ENCODE measurements at places on chromosomes 2 and 18.

DNA sequence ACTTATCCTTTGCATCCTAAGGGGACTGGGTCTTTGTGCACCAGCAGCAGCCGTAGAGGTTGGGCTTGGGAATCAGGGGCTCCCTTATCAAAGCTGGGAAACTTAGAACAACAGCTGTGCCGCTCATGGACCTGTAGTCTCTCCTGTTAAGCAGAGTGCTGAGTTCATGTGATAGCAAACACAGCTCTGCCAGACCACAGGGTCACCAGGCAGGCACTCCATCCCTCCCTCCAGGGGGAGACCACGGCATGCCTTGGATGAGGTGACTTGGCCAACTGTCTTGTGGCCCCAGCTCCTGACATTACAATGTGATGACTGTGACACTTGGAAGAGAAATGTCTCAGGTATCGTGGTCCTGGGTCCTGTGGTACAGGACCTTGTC, 60.0 kb downstream of the DGKD start:
- DNase-seq, result no peak

- no peak for DNase-seq
Measured at GRCh38 chr2:96715658-96716057, 24.2 kb downstream of the LMAN2L start.

DNA sequence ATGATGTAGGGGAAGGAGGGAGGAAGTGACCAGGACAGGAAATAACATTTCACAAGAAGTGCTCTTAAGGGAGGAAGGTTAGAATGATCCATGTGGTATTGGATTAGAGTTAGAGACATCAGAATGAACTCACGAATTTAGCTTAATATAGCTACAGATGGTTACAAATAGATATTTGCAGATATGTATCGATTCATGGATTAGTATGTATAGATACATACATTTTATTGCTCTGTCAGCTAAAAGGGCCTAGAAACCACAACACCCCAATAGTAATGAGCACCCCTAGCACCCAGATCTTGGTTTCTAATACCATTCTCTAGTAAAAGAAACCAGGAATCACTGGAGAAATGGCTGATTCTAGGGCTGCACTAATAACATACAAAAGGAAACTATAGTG, 59.6 kb upstream of the LTBP1 start:
- DNase-seq, result no peak

DNA sequence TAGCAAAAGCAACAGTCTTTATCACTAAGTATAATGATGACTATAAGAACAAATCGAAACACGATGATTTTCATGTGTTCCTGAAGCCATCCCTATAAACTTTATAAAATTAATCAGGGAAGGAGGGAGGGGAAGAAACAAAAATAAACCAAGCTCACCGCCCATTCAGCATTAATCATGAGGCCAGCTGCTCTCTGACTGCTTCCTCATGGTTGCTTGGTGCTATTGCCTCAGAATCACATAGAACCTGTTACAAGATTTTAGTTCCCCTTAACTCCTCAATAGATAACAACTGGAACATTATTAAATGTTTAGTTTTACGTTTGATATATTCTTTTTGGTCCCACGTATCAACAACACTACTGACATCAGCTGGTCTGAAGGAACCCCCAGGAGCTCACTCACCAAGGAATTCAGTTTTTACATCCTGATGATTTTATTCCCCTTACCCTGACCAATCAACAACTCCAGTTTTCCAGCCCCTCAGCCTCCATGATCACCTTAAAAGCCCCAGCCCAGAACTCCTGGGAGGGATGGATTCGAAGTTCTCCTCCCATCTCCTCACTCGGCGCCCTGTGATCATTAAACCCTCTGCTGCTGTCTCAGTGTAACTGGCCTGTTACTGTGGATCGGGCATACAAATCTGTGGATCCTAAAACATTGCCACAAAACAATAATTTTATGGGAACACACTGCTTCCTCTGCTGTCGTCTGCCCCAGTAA, 10.6 kb upstream of the HNRNPLL start:
- no peak for DNase-seq

DNA sequence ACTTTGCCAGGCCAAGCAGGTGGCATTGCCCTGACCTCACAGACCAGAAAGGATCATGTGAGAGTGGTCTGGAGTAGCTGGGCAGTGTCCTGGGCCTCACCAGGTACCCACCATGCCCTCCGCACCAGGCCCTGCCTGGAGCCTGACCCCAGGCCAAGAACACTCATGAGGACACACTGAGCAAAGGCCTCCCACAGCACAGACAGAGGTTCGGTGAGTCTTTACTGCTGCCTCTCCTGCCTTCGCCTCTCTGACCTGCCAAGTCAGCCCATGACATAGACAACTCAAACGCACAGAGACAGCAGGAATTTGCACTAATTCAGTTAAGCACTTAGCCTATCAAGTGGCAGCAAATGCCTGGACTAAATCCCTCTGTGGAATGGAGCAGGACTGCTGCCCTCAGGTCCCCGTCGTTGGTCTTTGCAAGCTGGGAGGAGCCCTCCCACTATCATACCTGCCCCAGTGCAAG, 62.5 kb downstream of the RHOB start:
- no peak for DNase-seq

GRCh38 chr2:203799908-203800307, 67.7 kb upstream of the CTLA4 start:
- DNase-seq, result no peak

DNA sequence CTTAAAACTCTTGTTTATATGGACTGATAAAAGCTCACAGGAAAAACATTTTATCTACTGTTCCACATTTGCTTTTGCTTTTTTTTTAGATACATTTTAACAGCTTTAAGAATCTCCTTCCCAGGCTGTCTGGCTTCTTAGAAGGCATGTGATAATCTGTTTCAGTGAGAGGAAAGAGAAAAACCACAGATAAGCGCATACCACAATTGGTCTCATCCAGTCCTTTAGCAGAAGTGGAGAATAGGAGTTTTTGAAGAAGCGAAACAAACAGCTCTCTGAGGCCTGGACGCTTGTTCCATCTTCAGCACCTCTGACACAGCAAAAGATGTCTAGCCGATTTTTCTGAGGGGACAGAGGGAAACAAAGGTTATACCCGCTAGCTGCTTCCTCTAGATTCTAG, 37.6 kb downstream of the RMC1 start:
- DNase-seq, result no peak

GRCh38 chr2:215606219-215606618, 170.4 kb upstream of the FN1 start:
- no peak for DNase-seq

DNA sequence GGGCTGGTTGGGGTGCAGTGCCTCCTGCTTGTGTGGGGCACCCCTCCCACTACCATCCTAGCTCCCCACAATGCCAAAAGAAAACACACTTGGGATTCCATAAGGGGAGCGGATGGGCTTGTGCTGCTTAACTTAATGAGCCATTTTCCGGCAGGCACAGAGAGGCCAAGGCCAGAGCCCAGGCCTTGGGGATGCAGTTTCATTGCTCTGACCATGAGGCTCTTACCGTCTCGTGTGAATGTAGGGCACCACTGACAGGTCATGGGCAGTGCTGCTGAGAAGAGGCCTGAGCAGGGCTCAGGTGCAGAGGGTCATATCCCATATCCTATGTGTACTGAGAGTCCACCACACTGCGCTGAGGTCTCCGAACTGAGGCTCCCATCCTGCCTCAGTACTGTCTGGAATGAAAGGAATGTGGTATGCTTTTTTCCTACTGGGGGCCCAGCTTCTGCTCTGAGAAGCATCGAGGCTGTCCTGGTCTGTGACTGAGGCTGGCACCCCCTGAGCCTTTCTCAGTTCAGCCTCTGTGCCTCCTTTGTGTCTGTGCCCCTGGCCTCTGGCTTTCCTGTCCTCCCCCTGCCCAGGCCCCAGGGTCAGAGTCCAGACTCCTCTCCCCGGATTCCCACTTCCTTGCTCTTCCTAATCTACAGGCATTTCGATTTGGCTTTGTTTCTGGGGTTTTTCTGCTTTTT, 45.2 kb upstream of the MAPRE3 start:
- DNase-seq, result no peak

GRCh38 chr2:43592443-43592842, 3.4 kb downstream of the THADA start:
- no peak for DNase-seq

GRCh38 chr18:21912339-21913239, 172.0 kb downstream of the MIB1 start:
- DNase-seq, result no peak

DNA sequence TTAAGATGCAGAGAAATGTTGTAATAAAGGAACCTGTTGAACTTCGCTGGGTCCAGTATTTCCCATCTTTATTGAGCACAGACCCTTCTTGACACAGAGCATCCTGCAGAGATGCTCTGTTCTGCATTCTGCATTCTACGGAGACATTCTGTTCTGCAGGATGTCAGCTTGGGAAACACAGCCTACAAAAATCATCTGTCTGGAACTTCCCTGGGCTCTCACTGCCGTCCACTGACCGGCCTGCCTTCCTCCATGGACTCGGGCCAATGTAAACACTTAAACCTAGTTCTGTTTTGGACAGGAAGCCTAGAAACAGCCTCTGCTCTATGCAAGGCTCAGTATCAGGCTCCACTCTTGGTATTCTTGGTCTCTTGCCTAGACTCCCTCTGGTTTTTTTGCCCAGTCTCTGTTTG, 90.0 kb upstream of the PPP1CB start:
- DNase-seq, result no peak

DNA sequence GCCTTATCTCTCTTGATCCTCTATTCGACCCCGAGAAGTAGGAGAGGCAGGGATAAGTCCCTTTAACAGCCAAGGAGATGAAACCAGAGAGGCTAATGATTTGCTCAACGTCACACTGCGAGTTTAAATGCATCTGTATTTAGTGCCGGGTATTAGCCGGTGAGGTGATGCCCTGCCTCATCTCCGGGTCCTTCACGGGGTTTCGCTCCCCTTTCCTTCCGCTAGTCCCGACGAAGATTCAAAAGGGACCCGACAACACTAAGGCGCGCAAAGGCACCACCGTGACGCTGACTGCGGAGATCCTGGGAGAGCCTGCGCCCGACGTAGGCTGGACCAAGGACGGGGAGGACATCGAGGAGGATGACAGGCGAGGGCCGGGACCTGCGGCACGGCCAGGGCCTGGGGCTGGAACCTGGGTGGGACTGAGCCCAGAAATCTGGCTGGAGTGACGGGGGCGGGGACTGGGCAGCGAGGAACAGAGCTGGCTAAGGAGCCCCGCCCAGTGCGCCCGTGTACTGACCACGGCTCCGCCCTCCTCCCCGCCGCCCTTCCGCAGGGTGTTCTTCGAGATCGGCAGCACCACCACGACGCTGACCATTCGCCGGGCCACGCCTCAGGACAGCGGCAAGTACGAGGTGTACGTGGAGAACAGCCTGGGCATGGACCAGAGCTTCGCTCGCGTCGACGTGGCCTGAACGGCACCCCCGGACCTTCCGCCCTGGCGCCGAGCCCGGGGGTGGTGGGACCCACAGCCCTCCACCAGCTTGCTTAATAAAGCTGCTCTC, 1.0 kb upstream of the GMPPA start:
- peak; percentile 50 for DNase-seq

- DNase-seq, result no peak
Measured at GRCh38 chr2:208491641-208492040, 85.0 kb downstream of the PTH2R start.

DNA sequence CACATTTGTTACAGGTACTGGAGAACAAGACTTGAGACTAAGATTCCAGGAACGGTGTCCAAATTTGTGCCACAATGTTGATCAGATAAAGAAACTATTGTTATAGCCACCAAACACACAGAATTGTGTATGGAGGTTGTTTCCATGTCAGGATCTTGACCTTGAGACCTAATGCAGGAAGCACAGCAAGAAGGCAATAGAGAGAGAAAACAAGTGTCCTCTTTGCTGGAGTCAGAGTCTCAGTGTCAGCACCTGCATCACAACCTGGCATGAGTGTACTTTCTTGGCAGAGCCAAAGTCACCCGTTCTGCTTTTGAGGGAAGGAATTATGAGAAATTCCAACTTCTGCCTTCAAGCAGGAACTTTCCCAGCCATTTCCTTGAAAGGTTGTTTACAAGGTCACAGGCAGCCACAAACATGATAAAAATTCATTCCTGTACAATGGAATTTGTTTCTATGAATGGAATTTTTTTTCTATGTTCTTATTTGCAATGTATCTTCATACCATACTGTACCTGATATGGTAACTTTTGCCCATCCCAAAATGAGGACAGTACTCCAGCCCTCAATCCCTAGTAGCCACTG, 118.4 kb downstream of the PKP4 start:
- no peak for DNase-seq

DNA sequence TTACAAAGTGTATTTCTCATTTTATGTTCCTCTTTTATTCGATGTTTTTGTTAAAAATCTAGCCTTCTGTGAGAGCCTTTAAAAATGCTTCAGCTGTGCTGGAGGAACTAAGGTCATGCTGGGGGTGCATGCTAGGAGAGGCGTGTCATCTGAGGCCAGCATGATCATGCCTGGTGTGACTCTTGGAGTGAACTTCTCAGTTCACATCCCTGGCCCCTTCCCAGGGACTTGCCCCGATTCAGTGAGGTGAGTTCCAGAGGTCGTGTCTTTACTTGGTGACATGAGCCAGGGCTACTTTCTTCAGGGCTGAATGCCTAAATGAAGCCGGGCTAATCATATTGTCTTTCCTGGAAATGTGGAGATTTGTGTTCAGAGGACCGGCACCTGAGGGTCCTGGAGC, 264.9 kb downstream of the MREG start:
- no peak for DNase-seq

DNA sequence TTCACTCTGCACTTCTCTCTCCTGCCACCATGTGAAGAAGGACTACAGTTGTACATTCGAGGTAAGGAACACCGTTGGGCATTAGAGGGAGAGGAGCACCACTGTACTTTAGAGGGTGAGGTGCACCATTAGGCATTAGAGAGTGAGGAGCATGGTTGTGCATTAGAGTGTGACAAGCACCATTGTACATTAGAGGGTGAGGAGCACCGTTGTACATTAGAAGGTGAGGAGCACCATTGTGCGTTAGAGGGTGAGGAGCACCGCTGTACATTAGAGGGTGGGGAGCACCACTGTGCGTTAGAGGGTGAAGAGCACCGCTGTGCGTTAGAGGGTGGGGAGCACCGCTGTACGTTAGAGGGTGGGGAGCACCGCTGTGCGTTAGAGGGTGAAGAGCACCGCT, 20.8 kb upstream of the AGXT start:
- no peak for DNase-seq

- DNase-seq, result no peak
Measured at GRCh38 chr18:78726326-78727056, 253.1 kb upstream of the SALL3 start.

- no peak for DNase-seq
Measured at GRCh38 chr2:207617011-207617671, 8.1 kb downstream of the METTL21A start.

- DNase-seq, result no peak
Measured at GRCh38 chr18:76051396-76052226, 443.4 kb downstream of the ZNF516 start.

- DNase-seq, result no peak
Measured at GRCh38 chr2:39779927-39780326, 869 bp upstream of the THUMPD2 start.

GRCh38 chr2:74779265-74779558, 54.7 kb upstream of the HK2 start:
- DNase-seq, result no peak

DNA sequence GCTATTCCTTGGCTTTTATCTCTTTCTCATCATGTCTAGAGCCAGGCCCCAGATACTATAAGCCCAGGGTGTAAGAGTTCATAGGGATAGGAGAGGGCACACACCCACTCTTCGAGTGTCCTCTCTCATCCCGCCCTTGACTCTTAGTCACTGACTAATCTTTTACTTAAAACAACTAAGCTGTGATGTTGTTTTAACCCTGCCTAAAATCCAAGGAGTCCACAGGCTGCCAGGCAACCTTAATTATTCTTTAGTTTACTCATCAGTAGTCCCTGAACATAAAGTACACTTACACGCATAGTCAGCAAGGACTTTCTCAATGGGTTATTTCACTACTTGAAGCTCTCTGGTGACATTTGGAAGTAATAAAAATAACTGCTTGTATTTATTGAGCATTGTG, 28.4 kb downstream of the GREB1L start:
- DNase-seq, result no peak

Data from COR-L47 (cell line).